ENCODE measurements at places on chromosomes 2 and 18.

- DNase-seq, result no peak
Measured at GRCh38 chr2:194723446-194723845, 933.6 kb upstream of the SLC39A10 start.

- DNase-seq, result no peak
Measured at GRCh38 chr2:176542476-176542875, 273.2 kb downstream of the MTX2 start.

- no peak for DNase-seq
Measured at GRCh38 chr2:159199236-159199635, 87.3 kb downstream of the WDSUB1 start.

DNA sequence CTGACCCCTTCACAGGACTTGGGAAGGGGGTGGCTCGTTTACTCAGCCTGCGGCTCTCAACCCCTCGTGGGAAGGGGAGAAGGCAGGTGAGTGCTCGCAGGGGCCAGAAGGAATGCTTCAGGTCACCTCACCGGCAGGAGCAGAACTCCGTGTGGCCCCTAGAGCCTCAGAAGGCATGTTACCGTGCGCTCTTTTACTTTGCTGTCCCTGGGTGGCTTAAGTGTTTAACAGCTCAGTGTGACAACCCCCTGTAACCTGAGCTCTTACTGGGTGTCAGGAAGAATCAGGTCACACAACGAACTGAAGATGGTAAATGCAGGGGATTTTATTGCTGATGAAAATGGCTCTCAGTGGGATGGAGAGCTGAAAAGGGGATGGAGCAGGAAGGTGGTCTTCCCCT, 1235.4 kb downstream of the LRP1B start:
- DNase-seq, result no peak

DNA sequence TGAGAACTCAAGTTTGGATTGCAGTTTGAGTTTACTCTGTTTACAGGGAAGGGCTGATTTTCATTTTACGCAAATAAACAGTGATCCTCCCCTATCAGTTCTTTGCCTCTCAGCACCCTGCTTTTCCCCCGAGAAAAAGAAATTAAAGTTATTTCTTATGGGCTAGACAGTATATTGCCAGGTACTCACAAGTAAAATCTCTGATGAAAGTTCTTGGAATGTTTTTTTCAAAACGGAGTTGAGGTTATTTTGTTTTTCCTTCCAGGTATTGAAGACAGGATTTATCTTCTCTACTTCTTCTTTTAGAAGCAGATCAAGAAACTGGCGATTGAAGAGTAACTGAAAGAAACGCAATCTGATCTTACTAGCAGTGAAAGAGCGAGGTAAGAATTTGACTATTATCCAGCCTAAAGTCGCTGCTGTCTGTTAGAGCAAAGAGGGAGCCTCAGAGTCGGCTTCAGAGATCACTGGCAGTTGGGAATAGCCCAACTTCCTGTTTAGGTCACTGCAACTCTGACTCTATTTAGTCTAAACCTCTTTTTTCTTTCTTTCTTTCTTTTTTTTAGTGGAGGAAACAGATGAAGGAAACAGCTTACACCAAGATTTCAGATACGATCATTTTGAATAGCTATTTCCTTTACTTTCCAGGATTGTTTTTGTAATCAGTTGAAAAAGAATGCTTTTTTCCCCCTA, at the start of gene TFPI:
Gene TFPI (minus strand): TSS at position 425 of the 693 bp plus-strand sequence. CDS start 50,667 bp downstream, outside the sequence.
- DNase-seq, result no peak

GRCh38 chr18:47844828-47845498, 85.5 kb downstream of the SMAD2 start:
- no peak for DNase-seq

DNA sequence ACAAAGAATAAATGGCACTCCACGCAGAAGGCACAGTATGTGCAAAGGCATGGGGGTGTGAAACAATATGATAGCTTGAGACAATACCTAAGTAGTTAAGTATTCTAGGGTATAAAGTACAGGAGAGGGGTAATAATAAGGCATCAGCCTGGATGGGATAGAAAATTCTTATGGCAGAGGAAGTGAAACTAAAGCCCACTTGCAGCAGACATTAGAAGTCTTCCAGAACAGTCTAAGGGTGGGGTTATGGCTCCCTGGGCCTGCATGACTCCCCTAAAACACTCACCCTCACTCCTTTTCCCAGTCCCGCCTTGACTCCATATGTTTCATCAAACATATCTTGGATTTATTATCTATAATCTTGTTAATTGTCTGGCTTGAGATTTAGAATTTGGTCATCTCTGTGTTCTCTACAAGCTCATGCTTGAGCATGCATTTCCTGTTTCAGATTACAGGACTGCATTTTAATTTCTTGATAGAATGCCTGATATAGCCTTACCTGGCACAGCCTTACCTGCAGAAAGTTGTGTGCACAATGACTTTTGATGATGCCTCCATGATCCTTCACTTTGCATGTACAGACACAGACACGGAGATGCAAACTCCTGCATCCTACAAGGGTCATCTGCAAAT, 28.5 kb upstream of the TMBIM1 start:
- DNase-seq, result no peak

- no peak for DNase-seq
Measured at GRCh38 chr2:204074456-204074855, 137.9 kb downstream of the ICOS start.

GRCh38 chr2:165573534-165574461, 104.3 kb downstream of the CSRNP3 start:
- no peak for DNase-seq

- no peak for DNase-seq
Measured at GRCh38 chr2:7728388-7728787, 811.2 kb downstream of the RNF144A start.

DNA sequence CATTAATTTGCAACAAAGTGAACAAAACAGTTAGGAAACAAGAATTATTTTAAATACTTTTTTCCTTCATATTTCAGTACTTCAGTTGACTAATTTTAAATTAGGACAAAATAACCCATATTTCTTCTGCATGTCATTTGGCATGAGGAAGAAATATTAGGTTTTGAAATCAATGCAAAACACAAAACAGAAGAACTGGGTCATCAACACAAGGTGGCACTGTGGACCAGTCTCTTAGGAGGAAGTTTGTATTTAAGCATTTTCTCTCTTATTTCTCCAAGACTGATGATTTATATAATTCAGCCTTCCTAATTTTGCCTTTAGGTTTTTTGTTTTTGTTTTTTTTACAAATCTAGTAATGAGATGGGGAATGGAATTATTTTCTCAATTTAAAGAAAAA, 352.8 kb upstream of the KCNH7 start:
- no peak for DNase-seq

DNA sequence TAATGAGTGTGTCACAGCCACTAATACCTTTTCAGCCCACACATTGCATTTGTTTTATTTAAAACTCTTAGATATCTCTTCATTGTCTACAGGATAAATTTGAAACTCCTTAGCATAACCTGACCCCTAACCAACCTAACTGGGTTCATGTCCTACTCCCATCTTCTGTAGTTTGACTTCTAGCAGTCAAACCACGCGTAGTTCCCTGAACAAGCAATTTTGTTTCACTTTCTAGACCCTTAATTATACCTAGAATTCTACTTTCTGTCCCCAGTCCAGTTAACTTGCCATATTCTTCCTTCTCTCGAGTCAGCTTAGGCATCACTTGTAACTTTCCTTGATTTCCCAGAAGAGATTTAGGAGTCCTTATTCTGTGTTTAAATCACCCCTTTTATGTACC, 55.1 kb downstream of the RBBP8 start:
- no peak for DNase-seq

DNA sequence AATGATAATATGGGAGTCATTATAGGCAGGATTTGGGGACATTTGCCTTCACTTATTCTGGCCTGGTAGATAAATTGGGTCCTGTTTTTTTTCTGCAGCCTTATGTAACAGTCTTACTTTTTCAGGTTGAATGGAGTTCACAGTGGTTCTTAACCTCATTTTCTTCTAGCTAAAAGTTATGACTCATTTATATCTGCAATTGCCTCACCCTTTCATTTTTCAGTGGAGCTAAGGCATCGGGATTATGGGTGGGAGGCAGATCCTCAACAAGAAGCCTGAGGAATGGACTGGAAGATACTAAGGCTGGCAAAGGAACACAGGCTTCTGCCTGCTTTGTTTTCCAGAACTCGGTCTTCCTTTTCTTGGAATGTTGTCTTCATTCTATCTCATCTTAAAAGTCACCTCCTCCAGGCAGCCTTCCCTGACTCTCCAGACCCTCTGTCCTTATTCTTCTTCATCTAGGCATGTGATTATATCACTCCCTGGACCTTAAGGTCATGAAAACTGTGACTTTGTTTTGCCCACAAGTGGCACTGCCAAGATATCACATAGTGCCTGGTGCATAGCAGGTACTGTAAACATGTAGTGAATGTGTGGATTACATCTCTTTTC, 41.0 kb upstream of the ACSL3 start:
- no peak for DNase-seq

- no peak for DNase-seq
Measured at GRCh38 chr18:2855560-2856350, 8.9 kb downstream of the EMILIN2 start.

DNA sequence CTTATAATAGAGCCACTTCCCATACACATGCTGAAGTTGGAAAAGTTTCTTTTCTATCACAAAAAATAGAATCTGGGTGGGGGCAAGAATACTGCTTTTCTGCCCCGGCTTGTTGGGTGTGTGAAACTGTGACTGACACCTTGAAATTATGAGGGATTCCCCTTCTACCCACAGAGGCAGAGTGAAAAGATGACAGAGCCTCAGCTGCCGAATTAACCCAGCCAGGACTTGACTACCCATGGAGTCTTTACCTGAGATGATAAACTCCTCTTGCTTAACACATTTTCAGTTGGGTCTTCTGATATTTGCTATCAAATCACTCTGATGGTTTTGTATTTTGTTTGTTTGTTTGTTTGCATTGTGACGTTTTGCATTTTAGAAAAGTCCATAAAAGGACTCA, 66.0 kb upstream of the PMAIP1 start:
- DNase-seq, result no peak

DNA sequence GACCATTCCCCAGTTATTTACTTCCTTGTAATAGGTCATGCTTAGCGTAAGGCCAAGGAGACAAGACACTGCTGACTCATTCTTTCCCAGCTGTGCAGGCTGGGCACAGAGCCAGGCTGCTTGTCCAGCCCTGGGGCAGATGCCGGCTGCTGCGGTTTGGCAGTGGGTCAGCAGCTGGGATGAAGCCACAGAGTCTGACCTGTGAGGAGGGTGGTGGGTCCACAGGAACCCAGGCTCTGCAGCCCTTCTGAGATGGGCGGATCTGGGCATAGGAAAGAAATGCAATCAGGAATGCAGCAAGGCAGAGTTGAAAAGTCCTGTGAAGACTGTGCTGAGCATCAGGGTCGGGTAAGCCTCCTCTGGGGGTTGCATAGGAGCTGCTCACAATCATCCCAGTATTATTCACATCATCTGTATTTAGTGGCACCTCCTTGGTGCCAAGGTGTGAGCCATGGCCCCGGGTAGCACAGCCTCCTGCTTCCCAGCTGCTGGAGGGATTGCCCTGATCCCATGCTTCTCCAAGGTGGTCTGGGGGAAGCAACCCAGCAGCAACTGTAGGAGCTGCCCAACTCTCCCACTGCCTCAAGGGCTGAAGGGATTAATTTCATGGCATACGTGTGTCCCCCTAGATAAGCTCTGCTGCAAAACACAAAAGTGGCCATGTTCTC, 139.0 kb downstream of the DDX1 start:
- DNase-seq, result no peak
